ENCODE measurements at places on chromosomes 1 and 21.

DNA sequence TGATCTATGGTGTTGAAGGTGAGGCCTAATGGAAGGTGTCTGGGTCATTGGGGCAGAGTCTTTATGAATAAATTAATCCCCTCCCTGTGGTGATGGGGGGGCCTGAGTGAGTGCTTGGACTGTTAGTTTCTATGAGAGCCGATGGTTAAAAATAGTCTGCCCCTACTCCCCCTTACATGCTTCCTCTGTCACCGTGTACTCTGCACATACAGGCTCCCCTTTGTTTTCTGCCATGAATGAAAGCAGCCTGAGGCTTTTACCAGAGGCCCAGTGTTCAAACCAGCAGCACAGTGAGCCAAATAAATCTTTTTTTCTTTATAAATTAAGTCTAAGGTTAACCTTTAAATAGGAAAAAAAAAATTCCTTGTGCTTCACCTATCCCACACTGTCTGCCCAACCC lies 657.0 kb downstream of the AMY1C start:
- DNase-seq, result no peak

GRCh38 chr1:233485809-233486398 lies 128.0 kb upstream of the KCNK1 start:
- no peak for DNase-seq

DNA sequence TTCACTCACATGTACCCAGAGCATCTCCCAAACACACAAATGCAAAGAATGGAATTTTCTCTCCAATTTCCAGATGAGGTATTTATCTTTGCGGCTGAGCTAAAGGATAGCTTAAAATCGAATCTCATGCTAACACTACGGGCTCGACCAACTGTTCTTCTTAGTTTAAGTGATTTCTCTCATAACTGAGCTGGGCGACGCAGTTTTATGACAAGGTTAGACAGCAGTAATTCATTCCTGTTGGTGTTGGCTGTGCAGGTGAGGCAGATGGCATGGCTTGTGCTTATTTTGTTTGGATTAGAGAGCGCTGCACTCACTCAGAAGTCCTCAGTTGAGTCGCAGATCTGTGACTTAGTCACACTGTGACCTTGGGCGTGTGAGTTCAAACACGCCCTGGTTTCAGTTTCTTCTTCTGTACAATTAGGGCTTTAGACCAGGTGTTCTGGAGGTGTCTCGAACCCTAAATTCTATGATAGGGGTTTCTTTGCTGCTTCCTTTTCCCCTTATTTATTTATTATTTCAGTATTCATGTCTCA lies 41.5 kb upstream of the MRPS6 start:
- DNase-seq, result no peak

DNA sequence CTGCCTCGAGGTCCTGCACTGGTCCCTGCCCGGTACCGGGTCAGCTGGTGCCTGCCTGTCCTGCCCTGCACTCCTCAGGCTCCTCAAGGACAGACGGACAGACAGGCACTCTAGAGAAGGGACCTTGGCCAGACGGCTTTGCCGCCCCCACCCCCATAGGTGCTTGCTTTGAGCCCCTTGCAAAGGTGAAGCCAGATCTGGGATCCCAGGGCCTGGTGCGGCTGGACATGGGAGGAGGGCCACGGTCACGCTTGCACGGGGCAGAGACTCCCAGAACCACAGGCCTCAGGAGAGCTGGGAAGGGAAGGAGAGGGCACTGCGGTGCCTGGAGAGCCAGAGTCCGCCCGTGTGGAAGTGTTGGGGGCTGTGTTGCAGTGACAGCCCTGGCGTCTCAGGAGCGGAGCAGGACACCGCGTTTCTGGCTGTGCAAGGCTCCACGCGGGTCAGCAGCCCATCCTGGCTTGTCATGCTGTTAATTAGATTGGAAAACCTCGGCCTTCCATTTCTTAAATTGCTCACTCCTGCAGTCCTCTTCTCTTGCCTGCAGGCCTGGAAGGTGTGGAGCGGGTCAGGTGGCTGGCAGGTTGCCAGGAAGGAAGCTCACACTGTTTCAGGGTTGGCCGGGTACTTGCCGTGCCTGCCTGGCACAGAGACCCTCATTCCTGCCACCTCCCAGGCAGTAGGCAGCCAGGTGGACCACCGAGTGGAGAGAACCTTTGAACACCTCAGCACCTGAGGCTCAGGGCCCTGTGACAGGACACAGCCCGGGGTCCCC lies 16.3 kb downstream of the COL18A1 start:
- no peak for DNase-seq

DNA sequence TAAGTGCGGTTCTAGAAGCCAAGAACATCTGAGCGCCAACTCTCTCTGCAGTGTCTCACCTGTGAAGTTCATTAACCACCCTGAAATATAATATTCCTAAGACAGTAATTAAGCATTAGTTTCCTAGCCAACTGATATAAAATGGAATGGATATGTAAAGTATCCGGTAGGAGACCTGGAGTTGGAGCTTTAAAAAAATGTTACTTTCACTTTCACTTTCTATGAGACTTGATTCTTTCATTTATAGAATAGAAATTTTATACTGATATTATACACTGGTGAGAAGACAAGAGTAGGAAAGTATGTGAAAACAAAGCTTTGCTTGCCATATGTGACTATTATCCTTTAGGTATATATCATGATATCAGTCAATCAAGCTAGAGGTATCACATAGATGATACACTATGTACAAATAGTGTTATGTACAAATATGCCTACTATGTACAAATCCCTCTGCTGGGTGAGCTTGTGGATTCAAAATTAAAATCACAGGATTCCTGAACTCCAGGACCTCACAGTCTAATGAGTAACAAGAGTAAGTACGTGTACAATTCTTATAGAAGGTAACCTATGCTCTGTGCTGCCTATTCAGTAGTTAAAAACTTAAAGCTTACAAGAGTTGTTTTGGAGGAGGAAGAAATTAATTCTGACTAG lies 934.2 kb downstream of the TTLL7 start:
- DNase-seq, result peak; percentile 21

- DNase-seq, result peak; percentile 62
Observed at GRCh38 chr1:204544321-204544720, 28.1 kb downstream of the MDM4 start.

GRCh38 chr1:182639330-182639729 lies 35.1 kb upstream of the RGS16 start:
- no peak for DNase-seq

GRCh38 chr1:197471248-197471985 lies 203.4 kb downstream of the CRB1 start:
- no peak for DNase-seq

DNA sequence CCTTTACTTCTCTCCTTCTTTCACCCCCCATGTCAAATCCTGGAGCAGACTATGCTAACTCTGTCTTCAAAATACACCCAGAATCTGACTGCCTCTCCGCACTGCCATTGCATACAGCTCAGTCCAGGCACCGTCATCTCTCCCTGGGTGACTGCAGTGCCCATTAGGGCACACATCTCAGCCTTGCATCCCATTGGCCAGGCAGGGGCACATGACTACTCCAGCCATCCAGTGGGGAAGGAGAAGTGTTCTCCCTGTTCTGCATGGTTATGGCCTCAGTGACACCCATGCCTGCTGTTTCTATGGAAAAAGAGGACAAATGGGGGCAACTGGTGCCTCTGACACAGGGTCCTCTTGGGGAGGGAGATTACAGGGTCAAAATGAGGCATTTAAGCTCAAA lies 270.5 kb downstream of the MATN1 start:
- DNase-seq, result no peak

DNA sequence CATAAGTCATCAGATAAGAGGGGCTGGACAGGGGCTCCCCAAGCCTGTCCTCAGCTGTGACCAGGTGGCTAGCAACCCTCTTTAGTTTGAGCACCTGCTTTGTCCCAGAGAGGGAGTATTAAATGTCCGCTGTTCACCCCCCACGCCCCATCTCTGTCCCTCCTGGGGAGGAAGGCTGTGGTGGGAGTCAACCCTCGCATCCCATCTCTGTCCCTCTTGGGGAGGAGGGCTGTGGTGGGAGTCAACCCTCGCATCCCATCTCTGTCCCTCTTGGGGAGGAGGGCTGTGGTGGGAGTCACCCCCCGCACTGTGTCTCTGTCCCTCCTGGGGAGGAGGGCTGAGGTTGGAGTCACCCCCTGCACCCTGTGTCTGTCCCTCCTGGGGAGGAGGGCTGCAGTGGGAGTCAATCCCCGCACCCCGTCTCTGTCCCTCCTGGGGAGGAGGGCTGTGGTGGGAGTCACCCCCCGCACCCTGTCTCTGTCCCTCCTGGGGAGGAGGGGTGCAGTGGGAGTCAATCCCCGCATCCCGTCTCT lies 72.6 kb upstream of the ABCG1 start:
- no peak for DNase-seq

GRCh38 chr1:8133657-8134430 lies 107.7 kb upstream of the ERRFI1 start:
- DNase-seq, result peak; percentile 77

DNA sequence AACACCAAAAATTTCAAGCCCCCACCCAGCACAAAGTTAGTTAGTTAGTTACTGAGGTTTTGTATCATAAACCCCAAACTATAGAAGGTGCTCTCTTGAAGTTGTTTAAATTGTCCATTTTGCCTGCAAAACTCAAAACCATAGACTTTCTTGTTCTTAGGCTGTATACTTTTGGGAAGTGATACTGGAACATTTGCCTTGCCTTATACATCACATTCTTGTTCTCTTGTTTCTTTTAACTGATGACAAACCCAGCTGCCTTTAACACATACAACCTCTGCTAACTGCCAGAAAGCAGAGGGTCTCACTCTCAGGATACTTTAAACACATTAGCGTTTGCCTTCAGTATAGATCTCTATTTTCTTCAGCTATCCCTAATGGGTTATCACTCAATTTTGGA lies 570.5 kb downstream of the MRPL39 start:
- no peak for DNase-seq

- DNase-seq, result no peak
Observed at GRCh38 chr1:205777994-205778393, 2.7 kb upstream of the RAB29 start.

DNA sequence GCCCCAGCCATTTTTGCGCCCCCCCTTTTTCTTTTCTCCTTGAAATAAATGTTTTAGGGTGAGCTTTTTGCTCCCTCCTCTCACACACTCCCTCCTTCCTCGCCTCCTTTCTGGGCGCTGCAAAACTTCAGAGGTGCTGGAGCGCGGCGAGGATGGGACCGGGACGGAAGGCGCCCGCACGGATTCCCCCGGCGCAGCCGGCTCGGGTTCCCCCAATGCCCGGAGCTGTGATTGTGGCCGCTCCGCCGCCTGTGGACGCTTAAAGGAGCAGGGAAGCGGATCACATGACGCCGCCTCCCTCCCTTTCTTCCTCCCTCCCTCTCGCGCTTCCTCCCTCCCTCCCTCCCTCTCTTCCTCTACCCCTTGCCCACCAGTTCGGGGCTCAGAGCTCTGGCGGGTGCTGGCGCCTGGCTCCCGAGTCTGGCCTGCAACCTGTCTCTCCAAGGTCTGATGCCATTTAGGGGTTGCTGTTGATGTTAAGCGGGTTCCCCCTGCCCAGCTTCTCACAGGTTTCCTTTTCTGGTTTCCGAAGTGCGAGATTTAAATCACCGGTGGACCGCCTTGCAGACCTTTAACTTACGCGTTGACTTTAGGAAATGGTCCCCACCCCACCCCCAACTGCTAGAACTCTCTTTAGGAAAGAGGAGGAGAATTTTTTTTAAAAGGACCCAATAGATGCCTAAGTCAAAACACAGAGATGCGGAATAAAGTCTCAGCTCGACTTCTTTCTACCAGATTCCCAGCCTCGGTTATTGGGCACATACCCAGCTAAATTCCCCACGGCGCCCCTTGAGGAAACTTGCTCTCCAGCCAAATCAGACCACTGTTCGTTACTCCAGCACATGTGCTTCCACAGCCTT lies at the start of gene WLS:
TSS of gene WLS (minus strand) at position 235 of the 860 bp plus-strand sequence. CDS start at position 11, 224 bp downstream.
- peak; percentile 89 for DNase-seq

DNA sequence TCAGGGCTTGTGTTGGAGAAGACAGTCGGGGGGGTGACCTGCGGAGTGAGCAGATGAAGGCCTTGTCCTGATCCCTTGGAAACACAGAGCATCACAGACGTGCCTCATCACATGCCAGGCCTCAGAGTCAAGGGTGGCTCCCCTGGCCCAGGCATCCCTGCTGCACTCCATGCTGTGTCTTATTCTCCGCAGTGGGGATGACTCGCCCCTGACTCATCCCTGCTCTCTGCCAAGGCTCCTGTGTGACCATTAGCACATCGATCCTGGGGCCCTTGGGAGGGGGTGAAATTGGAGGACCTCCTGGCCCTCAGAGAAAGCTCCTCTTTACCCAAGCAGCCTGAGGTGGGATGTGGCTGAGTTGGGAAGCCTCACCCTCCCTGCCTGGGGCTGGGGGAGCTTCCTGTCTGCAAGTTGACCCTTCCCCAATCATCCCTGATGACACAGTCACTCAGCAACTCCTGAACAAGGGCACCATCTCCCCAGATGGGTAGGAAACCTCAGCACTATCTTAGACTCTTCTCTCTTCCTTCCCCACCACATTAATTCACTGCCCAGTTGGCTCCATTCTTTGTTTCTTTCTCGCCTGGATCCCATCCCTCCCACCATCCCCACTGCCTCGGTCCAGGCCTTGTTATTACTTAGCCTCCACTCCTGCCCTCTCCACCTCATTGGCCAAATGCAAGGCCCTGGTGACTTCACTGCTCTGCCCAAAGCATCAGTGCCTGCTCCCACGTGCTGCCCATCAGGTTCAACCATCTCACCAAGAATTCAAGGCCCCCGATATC lies 74.6 kb downstream of the CAMK2N1 start:
- DNase-seq, result peak; percentile 96

DNA sequence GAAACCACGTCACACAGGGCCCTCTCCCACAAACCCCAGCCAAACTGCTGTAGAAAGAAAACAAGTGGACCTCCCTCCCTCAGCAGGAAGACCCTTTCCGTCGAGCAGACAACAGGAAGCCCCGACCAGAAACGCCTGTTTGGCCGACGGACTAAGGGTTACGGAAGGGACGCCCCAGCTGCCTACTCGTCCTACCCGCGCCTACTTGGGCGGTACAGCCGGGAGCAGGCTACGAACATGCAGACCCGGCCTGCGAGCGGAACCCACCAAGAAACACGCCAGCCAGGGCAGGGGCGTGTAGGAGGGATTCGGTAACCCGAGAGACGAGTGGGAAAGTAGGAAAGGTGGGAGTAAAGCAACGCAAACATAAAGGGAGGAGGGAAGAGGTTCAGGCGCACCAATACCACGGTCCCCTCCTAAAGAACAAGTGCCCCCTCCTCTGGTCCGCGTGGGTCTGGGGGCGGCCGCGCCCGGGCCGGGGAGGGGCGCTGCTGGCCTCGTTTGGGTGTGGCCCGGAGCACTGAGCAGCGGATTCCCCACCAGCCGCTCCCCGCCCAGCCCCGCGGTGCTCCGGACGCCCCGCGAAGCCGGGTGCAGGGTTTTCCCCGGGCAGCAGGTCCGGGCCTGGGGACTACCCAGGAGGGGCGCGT lies 450 bp downstream of the S100A10 start:
- peak; percentile 63 for DNase-seq

DNA sequence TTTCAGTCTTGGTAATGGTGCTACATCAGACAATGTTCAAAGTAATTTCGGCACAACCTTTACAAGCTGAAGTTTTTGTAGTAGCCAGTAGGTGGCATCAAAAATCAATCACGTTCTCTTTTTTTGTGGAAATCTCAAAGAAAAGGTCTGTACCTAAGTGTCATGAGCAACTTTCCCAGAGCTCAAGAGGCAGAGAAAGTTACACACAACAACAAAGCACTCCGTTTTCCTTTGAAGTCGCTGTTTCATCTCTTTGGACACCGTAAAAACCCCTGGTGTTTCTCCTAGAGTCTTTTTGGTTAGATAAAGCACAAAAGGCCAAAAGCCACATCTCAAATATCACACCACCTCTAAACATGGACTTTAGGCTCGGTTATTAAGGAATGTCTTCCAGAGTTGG lies 131.6 kb downstream of the LHX8 start:
- DNase-seq, result peak; percentile 58
